HCT116 (cell line): ENCODE measurements at places on chromosomes 6 and 20. TPM values are rescaled to one million over a fixed set of nuclear protein-coding genes. Genes with fewer than 3 reads are reported as not detected.

Gene PTK6
- 6.7 TPM for total RNA-seq

Gene CYP24A1
- 267 TPM for total RNA-seq

Gene CRISP2
- total RNA-seq: not detected

Gene PRDM13
- not detected for total RNA-seq

Gene VSX1
- total RNA-seq: not detected

Gene CALHM4
- total RNA-seq: not detected

Gene MYCT1
- total RNA-seq: not detected

- no peak for DNase-seq
Measured at GRCh38 chr20:17856024-17856564, 112.5 kb downstream of the SNX5 start.

- no peak for DNase-seq
Measured at GRCh38 chr6:12749531-12750379, 33.2 kb downstream of the PHACTR1 start.

- DNase-seq: no peak
Measured at GRCh38 chr6:161351858-161352257, 78.0 kb upstream of the AGPAT4 start.

DNA sequence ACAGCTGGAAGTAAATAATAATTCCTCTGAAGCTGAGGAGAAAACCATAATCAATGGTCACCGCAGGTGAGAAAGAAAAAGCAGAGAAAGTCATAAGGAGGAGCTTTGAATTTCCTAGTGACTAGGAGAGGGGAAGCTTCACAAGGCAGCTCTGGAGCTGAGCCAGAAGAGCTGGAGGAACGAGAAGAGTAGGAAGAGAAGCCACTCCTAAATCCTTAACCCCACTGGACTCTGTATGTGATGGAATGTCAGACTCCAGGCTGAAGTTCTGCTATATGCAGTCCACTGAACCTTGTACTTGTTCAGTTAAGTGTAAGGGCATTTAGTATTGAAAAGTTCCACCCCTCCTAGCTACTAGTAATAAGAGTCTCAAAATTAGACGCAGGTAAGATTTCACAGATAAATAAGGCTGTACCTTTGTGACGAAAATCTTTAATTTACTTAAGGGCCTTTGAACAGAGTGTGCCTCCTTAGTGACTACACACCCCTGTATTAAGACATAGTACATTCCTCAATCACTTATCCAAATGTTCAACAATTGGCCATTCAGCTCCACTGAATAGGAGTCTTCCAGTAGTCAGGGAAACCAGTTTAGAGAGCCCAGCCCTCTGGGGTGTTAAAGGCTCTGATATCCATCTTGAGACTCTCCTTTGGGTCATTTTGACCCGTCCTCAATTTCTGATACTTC lies 71.4 kb upstream of the UFL1 start:
- no peak for DNase-seq

DNA sequence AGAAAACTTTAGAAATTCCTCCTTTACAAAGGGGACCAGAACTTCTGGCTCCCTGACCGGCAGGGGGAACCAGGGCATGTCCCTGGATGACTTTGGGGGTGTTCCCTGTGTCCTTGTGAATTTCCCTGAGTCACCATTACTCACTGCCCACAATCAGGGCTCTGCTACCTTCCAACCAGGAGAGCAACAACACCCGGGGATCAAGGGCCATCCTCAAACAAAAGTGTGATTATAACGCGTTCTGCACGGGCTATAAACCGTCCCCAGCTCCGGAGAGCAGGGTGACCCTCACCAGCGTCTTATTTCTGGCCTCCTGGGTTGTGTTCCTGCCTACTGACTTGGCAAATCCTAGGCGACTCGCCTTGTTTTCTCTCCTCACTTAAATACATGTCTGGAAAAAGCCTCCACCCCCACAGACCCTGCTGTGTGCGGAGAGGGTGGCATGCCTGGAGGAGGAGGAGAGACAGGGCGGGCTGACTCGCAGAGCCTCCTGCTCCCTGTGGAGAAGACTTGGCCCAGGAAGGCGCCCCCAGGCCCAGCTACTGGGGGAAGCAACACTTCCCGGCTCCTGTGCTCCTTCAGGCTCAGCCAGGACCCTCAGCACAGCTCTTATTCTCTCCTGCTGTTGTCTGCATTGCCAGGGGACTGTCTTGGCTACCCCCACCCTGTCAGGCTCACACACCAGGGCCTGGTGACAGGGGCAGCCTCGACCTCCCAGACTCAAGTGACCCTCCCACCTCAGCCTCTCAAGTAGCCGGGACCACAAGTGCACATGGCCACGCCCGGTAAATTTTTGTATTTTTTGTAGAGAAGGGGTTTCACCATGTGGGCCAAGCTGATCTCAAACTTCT lies 54.1 kb downstream of the FGD2 start:
- peak; percentile 96 for DNase-seq

DNA sequence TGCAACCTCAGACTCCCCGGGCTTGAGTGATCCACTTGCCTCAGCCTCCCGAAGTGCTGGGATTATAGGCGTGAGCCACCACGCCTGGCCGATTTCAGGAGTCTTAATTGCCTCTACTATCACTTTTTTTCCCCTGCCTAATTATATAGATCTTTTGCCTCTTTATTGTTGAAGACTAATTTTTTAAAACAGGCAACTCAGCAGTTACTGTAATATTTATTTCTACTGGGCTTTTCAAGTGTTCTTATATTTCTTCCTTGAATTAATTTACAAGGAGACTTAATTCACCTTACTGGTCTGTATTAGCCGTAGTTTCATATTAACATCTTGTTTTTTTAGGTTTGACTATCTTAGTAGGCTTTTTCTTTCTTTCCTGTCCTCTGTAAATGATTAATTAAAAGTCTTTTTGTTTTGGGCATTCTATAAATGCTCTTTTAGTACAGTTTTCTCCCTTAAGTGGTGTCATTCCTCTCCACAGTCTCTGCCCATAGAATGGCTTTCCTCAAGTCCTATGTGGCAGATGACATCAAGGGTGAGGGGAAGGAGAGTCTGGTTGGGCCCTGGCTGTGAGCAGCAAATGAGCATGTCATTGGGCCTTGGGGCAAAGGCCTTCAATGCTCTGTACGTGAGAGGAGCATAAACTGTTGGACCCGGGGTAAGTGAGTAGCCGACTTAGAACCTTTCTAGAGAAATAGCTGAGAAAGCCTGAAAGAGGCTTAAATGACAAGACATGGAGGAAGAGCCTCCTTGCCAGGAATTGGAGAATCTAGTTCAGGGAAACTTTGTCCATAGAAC lies 36.0 kb downstream of the ANKS1A start:
- no peak for DNase-seq

GRCh38 chr20:34283844-34284243 lies 19.3 kb downstream of the AHCY start:
- DNase-seq: no peak

- no peak for DNase-seq
Measured at GRCh38 chr6:7324520-7324919, 11.5 kb upstream of the SSR1 start.

DNA sequence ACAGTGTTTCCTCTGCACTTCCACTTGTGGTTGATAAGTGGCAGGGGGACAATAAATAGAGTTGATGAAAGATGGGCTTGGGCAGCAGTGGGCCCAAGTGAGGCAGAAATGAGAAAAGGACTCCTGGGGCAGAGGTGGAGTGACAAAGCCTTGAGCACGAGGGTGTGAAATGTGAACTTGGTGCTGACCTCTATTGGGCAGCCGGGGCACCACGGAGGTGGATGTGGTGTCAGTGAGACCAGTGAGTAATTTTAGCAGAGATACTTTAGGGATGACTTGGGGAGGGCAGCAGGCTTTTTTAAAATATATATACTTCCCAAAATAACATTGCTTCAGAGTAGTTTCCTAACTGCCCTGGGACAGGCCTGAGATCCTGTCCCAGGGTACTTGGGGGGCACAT lies 30.6 kb upstream of the MYLK2 start:
- no peak for DNase-seq

GRCh38 chr6:52499681-52500236 lies 77.1 kb downstream of the TRAM2 start:
- no peak for DNase-seq

DNA sequence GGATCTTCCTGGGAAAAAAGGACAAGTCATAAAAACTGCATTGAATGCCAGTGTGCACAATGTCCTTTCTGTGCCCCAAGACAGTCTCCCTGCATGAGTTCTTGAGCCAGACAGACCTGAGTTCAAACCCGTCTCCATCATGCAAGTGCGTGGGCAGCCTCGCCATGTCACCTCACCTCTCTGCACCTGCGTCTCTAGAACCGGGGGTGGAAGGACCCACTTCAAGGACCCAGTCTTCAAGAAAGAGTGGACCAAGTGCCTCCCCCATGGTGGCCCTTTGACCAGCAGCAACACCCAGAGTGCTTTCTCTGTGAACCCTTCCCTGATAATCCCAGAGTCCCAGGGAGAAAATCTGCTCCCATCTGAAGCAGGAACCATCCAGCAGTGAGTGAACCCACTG lies 23.5 kb upstream of the ANGPT4 start:
- DNase-seq: no peak

- no peak for DNase-seq
Measured at GRCh38 chr6:116682334-116682712, 1.3 kb downstream of the KPNA5 start.

GRCh38 chr6:134278000-134278399 lies 39.9 kb downstream of the SGK1 start:
- no peak for DNase-seq

DNA sequence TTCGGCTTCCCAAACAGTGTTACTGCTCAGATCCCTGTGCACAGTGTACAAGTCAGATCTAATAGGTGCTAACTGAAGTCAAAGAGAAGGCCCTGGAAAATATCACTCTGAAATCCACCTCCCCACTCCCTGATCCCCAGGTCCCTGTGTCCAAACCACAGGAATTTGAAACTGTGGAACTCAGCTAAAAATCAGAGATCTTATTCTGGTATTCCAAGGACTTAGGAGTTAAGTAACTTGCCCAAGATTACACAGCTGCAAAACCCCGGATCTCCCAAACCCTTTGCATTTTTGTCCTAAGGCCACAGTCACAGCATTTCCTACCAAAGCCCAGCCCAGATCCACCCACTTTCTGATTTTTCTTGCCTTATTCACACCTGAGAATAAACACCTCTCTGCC lies 32.3 kb upstream of the SLC23A2 start:
- DNase-seq: no peak

DNA sequence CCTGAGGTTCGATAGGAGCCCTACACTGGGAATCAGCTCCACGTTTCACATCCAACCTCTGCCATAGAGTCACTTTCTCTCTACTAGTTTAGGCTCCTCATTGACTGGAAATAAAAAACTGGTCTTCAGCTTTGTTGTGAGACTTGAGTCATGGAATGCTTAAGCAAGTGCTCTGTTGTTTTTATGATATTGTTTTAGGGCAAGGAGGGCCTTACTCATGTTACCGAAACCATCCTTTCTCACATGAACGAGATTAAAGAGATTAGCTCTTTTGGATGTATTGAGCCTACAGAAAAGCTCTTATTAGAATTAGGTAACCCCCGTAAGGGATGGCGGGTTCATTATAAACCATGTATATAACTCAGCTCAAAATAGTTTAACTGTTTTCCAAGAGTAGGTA lies 6.9 kb upstream of the MOCS1 start:
- DNase-seq: no peak

DNA sequence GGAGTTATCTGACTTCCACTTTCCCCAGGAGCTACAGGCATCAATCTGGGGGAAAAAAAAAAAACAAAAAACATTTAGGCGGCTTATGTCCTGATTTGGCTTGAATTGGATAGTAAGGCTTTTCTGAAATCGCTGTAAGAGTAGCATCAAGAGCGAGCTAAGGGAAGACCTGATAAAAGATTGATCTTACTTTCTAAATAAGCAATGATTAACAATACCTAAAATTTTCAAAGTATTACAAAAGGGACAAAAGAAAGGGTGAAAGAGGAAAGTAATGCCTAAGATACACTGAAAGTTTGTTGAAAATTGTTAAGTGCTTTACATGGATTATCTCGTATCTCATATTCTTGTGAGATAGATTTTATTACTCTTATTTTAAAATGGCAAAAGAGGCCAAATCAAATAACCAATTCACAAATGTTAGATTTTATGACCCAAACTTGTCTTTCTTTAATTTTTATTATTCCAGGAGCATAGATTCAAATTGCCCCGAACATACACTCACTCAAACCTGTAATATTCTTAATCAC lies 106.4 kb upstream of the PRSS16 start:
- DNase-seq: no peak

DNA sequence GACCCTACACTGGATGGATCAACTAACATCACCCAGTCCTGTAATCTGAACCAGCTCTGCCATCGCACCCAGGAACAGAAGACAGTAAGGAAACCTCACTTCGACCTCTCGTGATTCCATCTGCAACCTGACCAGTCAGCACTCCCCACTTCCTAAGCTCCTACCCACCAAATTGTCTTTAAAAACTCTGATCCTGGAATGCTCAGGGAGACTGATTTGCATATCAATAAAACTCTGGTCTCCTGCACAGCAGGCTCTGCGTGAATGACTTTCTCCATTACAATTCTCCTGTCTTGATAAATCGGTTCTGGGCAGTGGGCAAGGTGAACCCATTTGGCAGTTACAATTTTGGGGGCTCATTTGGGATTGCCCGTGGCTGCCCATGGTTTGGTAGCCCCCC lies 18.3 kb upstream of the AGPAT4 start:
- no peak for DNase-seq

DNA sequence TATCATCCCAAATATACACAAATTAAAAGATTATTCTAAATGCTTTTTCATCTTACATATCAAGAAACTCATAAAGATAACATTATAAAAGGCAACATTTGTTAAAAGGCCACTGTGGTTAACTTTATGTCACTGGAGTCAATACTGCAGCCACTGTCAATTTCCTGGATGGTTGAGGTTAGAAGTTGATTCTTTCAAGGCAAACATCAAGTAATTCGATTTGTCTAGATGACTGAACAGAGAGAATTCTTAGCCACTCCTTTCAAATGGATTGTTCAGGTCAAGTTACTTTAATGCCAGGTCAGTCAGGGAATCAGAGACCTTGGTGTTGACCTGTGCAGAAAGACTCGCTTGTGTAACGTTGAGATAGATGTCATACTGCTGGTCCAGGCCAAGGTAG lies 44.4 kb upstream of the SIM1 start:
- no peak for DNase-seq

DNA sequence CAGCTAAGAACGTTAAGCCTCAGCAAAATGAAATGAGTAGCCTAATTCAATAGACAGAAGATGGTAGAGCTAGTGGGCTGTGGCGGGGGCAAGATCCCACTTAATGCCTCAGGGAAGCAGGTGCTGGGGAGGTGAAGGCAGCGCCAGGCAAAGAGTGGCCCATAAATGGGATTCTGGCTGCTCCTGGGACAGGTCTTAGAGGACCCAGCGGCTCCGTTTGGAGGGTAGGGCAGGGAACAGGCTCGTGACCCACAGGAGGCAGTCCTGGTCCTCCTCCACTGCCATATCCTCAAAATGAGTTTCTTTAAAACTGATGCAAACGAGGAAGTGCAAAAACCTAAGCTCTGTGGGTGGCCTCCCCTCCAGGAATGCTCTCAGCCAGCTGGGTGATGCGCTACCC lies 32.7 kb downstream of the SAYSD1 start:
- DNase-seq: no peak

GRCh38 chr20:36744764-36745191 lies 1.1 kb downstream of the NDRG3 start:
- no peak for DNase-seq

- DNase-seq: no peak
Measured at GRCh38 chr6:76264468-76264867, 192.0 kb upstream of the IMPG1 start.

GRCh38 chr6:45487645-45488044 lies 109.9 kb upstream of the SUPT3H start:
- no peak for DNase-seq

- DNase-seq: no peak
Measured at GRCh38 chr6:37256692-37257319, 766 bp upstream of the TBC1D22B start.
